Immature natural killer cell (primary cell): ENCODE measurements at places on chromosomes 16 and 17.

DNA sequence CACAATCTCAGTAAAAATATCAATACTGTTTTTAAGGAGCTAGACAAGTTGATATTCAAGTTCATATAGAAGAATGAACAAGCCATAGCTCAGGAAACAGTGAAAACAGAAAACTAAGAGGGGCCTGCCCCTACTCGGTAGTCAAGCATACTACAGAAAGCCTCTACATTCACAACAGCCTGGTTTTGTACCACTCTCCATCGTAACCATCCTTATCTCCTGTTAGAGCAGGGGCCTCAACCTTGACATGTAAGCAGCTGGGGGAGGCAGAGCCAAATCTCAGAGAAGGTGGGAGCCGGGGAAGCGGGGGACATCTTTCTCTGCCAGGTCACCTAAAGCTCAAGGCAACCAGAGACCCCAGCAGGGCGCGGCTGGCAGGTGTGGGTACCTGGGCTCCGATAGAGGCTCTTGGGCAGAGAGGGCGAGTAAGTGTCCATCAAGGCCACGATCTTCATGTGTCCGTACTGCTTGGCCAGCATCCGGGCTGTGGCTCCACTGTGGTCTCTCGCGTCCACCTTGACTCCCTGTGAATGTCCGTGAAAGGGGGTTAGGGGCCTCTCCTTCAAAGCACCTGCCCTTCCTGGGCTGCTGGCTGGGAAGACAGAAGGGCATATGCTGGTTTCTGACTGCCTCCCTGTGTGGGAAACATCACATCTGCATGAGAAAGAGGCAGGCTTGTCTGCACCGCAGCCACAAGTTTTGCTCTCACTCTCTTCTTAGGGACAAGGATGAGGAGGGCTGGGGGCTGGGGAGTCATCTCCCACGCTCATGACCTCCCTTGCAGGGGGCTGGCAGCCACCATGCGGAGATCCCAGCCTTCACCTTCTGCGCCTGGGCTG, 20.2 kb downstream of the ANKS3 start:
- no peak for DNase-seq

- no peak for DNase-seq
These were observed 169.7 kb upstream of the CDH5 start for GRCh38 chr16:66196770-66197169.

GRCh38 chr17:42459801-42460281, 1.2 kb downstream of the ATP6V0A1 start:
- DNase-seq = peak; percentile 35

- DNase-seq = no peak
These were observed 27.4 kb upstream of the SLC6A2 start for GRCh38 chr16:55628306-55628968.

DNA sequence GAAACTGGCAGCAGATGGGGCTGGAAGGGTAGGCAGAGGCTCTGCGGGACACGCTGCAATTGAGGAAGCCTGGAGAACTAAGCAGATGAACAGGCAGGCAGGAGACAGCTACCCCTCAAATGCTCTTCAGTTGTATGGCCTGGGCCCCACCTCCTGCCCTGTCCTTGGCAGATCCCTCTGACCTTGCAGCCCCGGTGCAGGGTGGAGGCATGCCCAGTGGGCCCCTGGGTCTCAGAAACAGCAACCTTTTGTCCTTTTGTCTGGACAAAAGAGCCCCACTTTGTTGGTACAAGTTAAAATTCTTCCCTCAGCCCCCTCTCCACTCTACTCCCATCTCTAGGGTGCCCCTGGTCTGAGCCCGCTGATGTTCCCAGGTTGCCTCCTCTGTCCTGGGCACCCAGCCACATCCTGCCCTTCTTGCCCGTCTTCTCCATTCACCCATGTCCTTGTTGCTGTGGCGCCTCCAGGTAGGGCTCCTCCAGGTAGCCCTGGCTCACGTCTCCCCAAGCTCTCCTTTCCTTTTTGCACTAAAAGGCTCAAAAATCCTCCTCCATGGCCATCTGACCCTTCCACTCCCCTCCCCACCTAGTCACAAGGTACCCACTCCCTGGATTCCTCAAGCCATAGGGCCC, 136.8 kb downstream of the CLEC16A start:
- no peak for DNase-seq

DNA sequence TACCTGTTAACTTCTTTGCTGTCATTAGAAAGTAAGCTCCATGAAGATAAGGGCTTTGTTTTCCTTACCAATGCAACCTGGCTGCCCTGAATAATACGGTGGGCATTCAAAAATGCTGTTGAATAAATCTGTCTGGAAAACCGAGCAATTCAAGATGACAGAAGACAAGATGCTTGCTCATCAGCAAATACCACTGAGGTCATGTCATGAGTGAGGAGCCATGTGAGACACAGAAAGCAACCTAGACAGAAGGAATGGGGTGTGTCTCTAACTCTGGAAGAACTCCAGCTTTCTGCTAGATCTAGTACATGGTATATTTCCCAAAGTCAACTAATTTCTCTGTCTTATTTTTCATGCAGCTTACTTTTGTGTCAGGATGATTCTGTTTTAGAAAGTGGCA, 64.2 kb downstream of the STH start:
- DNase-seq = no peak

DNA sequence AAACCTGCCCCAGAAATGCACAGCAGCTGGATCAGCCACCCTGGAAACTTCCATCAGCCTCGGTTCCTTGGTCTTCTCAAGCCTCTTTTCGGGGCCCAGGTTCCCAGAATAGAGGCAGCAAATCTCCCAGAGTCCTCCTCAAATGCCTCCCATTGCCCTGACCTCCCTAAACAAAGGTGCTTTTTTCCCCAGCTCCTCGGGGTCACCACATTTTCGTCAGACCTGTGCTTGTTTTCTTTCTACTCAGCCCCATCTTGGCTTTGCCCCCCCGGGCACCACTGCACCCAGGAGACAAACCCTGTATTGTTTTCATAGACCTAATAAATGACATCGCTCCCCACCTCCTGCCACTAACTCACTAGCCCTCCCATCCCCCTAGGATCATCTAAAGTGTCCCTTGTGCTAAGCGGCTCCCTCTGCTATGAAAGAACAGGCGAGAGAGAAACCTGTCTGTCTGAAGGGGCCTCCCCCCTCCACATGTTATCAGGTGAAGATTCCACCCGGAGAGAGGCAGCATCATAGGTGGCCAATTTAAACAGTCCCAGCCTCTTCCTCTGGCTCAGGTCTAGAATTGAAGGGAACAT, 451.1 kb downstream of the SOX9 start:
- no peak for DNase-seq

GRCh38 chr16:87321336-87322107, 4.3 kb upstream of the C16orf95 start:
- no peak for DNase-seq

GRCh38 chr17:35693662-35694061, 37.8 kb upstream of the RASL10B start:
- DNase-seq = no peak

GRCh38 chr16:23060458-23061320, 88.6 kb downstream of the USP31 start:
- DNase-seq = peak; percentile 27

GRCh38 chr17:44558710-44559633, 1.7 kb downstream of the FZD2 start:
- DNase-seq = no peak

GRCh38 chr16:396605-397004, 394 bp upstream of the NME4 start:
- DNase-seq = no peak
